DND-41 (cell line): ENCODE measurements at places on chromosomes 1 and 21.

DNA sequence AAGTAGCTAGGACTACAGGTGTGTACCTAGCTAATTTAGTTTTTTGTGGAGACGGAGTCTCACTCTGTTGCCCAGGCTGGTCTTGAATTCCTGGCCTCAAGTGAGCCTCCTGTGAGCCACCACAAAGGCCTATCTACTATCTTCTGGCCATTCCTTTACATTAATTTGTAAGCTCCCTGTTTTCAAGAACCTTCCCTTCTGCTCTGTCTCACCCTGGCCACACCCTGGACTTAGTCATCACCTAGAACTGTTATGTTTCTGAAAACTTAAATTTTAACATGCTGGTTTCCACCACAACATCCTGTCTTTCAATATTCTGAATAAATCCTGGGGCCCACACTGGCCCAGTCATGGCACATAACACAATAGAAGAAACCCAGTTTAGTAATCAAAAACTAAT lies 4.9 kb upstream of the B4GALT3 start:
- no peak for DNase-seq

GRCh38 chr1:206014601-206015000 lies 9.1 kb downstream of the CTSE start:
- no peak for DNase-seq

- no peak for DNase-seq
These were observed 4.2 kb upstream of the BSDC1 start for GRCh38 chr1:32398401-32398800.

DNA sequence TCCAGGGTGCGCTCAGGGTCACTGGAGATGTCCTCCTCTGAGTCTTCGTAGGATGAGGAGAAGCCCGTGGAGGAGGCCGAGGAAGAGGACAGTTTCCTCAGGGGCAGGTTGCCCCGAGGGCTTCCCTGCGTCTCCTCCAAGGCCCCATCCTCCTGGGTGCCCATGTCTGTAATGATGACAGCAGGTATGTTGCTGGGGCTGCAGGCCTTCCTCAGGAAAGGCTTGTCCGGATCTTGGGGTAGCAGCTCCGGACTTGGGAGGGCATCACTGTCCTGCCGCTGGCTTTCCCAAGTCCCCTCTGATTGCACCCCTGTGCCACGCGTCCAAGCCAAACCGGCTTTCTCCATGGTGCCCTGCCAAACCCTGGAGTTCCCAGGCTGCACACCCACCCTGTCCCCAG lies 3.5 kb downstream of the ITPKB start:
- DNase-seq, result no peak

DNA sequence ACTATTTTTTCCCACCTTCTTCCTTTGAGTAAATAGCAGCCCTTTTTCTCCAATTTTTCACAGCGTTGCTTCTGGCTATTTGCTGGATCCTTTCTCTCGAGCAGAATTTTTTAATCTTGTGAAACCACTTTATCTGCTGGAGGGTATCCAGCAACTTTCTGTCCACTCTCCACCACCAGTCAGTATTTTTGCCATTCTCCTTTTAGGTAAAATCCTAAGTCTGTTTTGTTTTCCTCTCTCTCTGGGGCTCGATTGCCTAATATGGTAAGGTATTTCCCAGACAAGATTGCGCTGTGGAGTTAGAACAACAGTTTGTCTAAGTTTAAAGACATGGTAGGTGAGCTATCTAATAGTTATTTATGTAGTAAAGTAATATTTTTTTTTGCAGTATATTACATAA lies 156.9 kb downstream of the PPP1R12B start:
- DNase-seq, result no peak

DNA sequence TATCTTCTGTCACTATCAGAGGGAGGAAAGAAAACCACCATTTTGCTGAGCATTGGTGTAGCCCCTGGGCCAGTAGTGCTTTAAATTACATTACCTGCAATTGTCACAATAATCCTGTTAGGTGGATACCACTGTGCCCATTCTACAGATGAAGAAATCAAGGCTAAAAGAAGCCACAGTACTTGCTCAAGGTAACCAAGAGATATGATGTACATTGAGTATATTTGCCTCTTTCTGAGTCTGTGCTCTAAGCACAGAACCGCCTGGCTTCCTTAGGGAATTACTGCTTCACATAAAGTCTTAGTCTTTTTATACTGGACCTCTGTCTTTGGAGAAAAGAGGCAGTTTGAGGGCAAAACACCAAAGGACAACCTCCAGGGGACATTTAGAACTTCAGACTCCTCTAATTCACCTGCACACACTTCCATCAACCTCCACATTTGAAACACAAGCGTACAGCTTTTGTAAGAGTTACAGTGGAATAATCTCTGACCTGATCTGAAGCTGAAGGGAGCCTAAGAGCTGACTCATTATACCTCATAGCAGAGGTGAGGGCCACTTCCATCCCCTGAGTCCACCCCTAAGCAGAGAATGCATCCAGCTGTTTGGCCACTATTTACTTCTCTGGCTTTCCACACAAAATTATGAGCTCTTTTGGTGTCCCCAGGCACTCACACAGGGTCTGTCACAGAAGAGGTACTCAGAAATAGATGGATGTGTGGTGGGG lies 61.8 kb downstream of the PLPP3 start:
- DNase-seq, result no peak

DNA sequence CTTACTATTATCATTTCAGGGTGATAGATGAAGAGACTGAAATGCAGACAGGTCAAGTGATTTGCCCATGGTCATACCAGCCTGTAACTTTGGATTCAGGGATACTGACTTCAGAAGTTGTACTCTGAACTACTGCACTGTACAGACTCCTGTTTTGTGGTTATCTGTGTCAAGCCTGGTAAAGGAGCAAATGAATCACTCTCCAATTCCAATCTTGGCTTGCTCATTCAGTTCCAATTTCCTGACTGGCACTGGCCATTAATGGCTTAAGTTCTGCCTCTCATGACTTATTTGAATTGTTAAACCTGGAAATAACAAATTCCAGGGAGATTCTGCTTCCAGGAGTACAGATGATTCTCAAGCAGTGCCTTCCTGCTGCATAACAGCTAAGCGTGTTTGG lies 45.4 kb upstream of the PLD5 start:
- no peak for DNase-seq
